Bronchial epithelial cell (primary cell): ENCODE measurements at places on chromosomes 16 and 17.

- DNase-seq, result peak; percentile 57
Measured at GRCh38 chr17:17313350-17313991, 10.3 kb downstream of the NT5M start.

- DNase-seq, result no peak
Measured at GRCh38 chr17:20053361-20053964, 44.3 kb downstream of the SPECC1 start.

- no peak for DNase-seq
Measured at GRCh38 chr16:77946823-77947222, 75.5 kb upstream of the CLEC3A start.

GRCh38 chr17:50848711-50849110 is 13.3 kb downstream of the WFIKKN2 start:
- DNase-seq, result no peak

DNA sequence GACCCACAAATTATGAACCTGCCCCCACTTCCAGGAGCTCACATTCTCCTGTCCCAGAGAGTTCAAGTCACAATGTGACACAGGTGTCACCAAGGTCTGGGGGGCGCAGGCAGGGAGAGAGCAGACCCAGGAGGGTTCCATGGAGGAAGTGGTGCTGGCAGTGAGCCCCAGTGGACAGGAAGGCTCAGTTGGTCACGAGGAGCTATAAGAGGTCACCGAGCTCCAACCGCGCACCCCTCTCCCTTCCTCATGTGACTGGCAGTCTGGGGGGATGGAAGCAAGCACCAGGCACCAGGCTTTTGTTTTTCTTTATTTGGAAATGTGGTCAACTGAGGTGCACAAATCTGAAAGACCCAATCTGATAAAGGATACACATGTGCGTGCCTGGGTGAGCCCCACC is 2.5 kb downstream of the ITGAD start:
- no peak for DNase-seq

DNA sequence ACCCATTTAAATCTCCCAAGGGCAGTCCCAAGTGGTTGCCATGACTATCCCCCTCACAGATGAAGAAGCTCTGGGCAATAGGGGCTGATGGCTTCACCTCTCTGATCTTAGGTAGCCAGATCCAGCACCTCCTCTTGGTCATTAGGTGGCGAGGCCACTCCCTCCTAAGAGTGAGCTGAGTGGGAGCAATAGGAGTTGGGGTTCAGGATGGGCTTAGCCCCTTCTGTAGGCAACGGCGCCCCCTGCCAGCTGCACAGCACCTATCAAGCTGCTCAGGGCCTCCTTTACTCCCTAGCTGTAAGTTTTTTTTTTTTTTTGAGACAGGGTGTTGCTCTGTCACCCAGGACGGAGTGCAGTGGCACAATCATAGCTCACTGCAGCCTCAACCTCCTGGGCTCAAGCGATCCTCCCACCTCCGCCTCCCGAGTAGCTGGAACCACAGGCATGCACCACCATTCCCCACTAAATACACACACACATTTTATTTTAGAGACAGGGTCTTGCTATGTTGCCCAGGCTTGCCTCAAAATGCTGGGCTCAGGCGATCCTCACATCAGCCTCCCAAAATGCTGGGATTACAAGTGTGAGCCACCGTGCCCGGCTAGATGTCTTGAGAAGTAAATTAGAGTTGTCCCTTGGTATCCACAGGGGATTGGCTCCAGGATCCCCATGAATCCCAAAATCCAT is 3.5 kb upstream of the RRAD start:
- no peak for DNase-seq

DNA sequence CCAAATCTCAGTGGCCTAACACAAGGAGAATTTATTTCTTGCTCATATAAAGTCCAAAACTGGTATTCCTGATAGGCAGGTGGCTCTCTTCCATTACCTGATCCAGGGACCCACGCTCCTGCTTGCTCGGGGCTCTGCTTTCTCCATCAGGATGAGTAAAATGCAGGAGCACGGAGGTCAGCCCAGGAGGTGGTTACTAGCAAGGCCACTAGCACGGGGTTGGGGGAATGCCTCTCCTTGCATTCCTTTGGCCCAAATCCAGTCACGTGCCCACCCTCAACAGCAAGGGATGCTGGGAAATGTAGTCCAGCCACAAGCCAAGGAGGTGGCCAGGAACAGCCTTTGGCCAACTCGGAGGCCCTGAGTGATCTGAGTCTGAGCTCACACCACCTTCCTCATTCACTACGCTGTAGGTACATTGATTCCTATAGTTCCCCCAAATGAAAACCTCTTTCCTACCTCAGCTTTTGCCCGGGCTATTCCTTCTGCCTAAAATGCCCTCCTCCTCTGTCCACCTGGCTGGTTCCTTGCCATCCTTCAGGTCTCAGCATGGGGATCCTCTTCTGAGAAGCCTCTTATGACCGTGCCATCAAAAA is 38.3 kb upstream of the HAPSTR1 start:
- DNase-seq, result peak; percentile 65

- DNase-seq, result no peak
Measured at GRCh38 chr17:70070305-70071027, 4.6 kb upstream of the KCNJ16 start.

GRCh38 chr17:17824119-17824782 is 12.5 kb downstream of the SREBF1 start:
- no peak for DNase-seq

- DNase-seq, result peak; percentile 6
Measured at GRCh38 chr17:6753006-6753445, 2.8 kb upstream of the XAF1 start.

GRCh38 chr17:69141431-69142174 is at the start of gene ABCA6:
ABCA6 (minus strand) TSS chr17:69141895; CDS start chr17:69140703, 1,192 bp downstream.
- DNase-seq, result peak; percentile 27

- DNase-seq, result no peak
Measured at GRCh38 chr17:78759969-78760352, 22.1 kb downstream of the CYTH1 start.

GRCh38 chr17:43970366-43970765 is 16.6 kb upstream of the PYY start:
- no peak for DNase-seq

- peak; percentile 96 for DNase-seq
Measured at GRCh38 chr17:40485851-40486521, 15.4 kb downstream of the TNS4 start.

- no peak for DNase-seq
Measured at GRCh38 chr16:55010492-55011160, 80.0 kb downstream of the IRX5 start.

DNA sequence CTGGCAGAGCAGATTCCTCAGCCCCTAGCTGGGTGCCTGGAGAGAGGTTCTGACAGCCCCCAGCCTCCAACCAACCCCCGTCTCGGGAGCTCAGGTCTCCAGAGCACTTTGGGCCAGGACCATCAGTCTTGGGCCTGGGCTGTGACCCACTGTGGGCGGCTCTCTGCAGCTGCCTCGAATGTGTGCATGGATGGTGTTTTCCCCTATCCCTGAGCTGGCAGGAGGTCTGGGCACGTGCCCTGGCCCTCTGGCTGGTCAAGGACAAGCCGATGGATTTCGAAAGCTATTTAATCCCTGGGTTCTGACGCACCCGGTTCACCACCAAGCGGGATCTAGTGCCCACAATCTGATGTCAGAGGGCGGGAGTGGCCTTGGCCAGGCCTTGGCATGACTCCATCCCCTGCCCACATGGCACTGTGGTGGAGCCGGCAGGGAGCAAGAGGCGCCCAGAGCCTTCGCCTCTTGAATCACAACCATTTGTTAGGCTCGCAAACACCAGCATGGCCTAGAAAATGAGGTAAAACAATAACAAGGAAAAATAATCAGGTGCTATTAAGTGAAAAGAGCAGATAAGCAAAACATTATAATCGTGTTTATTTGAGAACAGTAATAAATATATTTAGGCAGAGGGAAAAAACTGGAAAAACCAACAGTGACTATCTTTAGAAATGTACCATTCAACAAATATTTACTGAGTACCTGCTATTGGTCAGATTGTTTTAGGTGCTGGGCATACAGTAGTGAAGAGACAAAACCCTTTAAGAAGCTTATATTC is 69.3 kb upstream of the TOB1 start:
- peak; percentile 56 for DNase-seq
